ENCODE measurements at places on chromosomes 16 and 17.

DNA sequence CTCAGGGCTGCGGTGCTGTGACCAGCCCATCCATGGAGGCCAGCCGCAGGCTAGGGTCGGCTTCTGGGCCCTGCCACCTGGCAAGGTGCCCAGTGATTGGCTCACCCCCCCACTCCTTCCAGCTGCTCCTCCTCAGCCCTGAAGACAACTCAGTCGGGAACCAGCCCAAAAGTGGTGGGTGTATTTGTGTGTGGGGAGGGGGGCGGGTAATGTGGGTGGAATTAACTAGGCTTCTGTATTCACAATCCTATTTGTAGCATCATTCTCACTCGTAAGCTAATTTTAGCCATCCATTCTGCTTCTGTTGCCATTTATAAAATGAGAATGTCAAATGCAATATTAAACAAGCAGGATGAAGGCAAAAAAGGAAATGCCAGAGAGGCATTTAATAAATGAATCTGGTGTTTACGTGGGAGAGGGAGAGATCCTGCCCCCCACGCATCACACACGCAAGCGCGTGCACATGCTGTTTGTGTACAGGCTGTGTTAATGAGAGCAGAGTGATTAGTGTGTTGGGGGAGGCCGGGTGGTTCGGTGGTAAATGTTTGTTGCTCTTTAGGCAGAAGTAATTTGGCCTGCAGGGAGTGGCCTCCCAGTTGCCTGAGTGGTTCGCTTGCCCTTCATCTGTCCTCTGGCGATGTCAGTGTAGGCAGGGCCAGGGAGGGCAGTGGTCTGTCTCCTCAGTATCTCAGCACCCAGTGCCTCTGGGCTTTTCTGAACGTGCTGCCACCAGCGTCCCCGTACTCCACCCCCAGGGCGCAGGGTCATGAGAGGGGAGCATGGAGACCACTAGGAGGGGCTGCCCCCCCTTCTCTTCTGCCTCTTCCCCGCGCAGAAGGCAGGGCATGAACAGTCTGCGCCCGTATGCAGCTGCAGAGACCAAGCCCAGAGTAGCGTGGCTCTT, 140.1 kb downstream of the CCDC182 start:
- no peak for DNase-seq

DNA sequence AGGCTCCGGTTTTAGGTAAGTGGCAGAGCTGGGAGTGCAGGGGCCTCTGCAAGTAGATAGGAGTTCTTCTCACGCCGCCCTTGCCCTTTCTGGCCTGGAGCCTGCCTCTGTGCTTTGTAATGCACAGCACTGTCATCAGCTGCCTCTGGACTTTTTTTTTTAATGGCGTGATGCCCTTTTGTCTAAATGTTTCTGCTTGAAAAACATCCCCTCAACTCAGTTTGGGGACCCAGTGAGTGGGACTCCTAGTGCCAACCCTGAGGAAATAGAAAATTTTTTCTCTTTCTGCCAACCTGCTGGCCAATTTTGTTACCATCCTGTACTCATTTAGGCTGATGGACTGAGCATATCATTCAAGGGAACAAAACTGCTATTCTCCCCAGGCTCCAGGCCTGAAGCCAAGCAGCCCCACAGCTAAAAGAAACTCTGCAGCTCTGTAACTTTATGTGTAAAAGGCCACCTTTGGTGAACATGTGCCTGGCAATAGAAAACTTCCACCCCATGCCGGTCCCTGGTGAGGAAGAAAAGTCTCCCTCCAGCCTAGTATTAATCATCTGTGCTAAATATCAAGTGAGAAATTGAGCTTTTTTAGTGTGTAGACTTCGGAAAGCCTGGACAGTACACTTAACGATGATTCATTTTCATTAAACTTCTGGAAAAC, 22.5 kb downstream of the SLC6A2 start:
- DNase-seq = no peak

GRCh38 chr17:78014646-78015045, 56.1 kb downstream of the TNRC6C start:
- DNase-seq = no peak

- no peak for DNase-seq
Measured at GRCh38 chr17:82281076-82281475, 7.6 kb upstream of the CSNK1D start.

- DNase-seq = no peak
Measured at GRCh38 chr17:81031566-81032550, 3.1 kb upstream of the BAIAP2 start.

DNA sequence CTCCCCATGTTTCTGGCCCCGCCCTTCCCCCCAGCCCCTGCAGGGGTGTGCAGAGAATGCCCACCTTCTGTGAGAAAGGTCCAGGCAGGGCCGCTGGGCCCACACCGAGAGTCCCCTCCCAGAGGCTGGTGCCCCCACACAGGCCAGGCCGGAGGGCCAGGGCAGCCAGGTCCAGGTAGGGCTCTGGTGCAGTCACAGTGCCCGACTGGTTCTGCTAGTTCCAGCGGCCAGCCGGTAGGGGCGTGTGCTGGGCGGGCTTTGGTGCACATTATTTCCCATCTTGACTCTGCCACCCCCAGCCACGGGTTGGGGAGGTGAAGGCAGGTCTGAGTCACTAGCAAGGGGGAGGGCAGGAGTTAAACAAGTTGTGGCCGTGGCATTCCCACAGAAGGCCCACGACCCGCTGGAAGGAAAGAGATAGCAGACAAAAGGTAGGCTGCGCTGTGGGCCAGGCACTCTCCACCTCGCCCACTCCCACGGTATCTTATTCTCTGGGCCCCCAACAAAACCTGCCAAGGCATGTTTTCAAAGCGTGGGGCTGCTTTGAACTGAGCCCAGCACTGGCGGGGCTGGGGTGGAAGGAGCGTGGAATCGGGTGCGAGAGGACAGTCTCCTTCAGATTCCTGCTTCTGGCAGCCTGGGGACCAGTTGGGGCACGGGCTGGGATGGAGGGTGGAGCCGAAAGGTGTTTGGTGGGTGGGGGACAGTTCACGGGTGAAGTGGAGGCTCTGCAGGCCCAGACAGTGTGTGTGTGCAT, 1.9 kb downstream of the EPN3 start:
- no peak for DNase-seq

- DNase-seq = no peak
Measured at GRCh38 chr17:68750208-68750562, 149.0 kb upstream of the FAM20A start.

- no peak for DNase-seq
Measured at GRCh38 chr16:72876221-72876620, 171.7 kb downstream of the ZFHX3 start.

DNA sequence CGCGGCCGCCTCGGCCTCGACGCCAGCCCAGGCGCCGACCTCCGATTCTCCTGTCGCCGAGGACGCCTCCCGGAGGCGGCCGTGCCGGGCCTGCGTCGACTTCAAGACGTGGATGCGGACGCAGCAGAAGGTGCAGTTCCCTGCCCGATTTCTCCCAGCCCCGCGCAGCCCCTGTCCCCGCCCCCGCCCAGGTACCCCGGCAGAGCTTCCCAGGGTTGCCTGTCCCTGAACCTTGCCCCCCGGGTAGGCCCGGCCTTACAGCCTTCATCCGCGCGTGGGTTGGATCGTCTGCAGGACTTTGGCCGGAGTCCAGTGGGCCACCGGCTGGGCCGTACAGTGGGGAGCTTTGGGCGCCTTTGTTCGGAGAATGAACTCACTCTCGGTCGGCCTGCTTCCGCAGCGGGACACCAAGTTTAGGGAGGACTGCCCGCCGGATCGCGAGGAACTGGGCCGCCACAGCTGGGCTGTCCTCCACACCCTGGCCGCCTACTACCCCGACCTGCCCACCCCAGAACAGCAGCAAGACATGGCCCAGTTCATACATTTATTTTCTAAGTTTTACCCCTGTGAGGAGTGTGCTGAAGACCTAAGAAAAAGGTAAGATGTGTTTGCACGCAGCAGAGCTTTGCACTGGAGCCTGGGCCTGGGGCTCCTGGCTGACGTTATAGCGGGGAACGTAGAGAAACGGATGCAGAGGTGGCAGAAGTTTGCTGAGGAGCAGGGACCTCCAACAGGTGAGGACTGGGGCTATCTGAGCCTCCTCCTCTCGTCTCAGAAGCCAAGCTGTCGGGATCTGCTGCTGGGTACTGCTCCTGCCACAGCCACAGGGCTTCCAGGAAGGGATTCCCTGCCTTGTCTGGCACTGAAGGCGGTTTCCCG, 593 bp downstream of the GFER start:
- no peak for DNase-seq

GRCh38 chr17:8803531-8804420, 4.6 kb upstream of the MFSD6L start:
- DNase-seq = no peak

GRCh38 chr16:78321620-78322360, 222.3 kb downstream of the WWOX start:
- DNase-seq = no peak

DNA sequence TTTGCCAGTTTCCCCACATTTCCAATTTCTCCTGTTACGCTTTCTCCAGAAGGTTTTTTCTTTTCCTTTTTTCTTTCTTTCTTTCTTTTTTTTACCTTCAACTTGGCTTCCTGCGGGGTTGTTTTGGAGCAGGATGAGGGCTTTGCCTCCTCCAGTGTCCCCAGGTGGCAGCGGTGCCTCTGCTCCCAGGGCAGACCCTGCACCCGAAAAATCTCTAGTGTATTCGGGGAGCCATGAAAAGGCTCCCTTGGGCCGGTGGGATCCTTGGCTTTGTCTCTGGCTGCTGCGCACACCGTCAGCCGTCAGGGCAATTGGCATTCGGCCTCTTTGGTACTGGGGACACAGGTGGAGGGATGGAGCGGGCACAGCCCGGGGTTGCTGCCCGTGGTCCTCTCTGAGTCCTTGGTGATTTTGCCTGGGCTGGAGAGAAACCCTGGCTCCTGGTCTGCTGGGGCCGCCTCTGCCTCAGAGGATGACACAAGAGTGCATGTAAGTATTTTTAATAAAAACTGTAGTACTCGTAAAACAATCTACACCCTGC, 846 bp downstream of the ITGB3 start:
- DNase-seq = no peak

- no peak for DNase-seq
Measured at GRCh38 chr17:5122586-5123342, 6.9 kb downstream of the USP6 start.

DNA sequence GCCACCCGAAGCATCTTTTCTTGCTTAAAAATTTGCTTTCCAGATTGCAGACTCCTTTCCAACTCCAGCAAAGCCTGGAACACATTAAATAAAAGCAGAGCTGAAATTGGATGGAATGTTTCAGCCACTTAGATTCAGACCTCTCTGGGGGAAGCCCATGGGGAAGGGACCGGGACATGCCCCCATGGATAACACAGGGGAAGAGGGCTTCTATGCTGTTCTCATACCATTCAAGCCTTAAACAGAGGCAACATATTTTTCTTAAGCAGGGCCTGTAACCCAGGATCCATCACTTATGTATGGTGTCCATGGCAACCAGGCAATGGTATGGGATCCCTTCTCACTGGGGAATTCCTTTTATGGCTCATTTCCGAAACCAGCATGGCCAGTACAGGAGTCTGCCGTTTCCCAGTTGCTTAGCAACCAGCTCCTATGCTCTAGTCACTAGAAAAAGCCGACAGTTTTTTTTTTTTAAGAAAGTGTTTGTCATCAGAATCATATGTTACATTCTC, 62.0 kb upstream of the MARCHF10 start:
- no peak for DNase-seq

DNA sequence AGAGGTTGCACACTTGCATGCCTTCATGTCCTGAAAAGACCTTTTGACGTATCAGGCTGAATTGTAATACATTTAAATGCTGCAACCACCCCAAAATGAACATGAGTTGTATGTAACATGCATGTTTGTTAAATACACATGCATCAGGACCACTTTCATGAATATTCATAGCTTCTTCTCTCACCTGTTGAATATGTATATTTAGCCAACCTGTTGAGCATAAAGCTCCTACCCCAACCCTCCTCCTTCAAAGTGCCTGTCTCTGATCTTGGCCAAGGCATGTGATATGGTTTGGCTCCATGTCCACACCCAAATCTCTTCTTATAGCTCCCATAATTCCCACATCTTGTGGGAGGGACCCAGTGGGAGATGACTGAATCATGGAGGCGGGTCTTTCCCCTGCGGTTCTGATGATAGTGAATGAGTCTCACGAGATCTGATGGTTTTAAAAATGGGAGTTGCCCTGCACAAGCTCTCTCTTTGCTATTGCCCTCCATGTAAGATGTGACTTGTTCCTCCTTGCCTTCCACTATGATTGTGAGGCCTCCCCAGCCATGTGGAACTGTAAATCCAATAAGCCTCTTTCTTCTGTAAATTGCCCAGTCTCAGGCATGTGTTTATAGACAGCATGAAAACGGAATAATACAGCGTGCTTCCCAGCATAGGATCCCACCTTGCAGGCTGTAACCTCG, 3.8 kb upstream of the CRYM start:
- no peak for DNase-seq

DNA sequence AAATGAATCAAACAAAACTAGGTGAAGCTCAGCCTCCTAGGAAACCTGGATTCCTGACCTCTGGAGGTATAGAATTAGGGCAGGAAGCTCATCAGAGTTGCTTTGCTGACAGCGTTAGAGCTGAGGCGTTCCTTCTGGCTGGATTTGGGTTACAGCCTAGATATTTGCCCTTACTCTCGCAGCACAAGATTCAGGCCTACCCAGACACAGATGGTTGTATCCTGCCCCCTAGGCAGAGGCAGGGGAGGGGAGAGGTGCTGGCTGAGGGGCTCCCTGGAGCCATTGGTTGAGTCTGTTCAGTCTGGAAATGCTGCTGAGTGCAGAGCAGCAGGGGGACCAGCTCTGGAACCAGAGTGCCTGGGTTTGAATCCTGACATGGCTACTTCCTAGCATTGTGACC, 78.4 kb downstream of the MPRIP start:
- DNase-seq = no peak

GRCh38 chr17:79057737-79058385, 16.8 kb upstream of the ENGASE start:
- no peak for DNase-seq

DNA sequence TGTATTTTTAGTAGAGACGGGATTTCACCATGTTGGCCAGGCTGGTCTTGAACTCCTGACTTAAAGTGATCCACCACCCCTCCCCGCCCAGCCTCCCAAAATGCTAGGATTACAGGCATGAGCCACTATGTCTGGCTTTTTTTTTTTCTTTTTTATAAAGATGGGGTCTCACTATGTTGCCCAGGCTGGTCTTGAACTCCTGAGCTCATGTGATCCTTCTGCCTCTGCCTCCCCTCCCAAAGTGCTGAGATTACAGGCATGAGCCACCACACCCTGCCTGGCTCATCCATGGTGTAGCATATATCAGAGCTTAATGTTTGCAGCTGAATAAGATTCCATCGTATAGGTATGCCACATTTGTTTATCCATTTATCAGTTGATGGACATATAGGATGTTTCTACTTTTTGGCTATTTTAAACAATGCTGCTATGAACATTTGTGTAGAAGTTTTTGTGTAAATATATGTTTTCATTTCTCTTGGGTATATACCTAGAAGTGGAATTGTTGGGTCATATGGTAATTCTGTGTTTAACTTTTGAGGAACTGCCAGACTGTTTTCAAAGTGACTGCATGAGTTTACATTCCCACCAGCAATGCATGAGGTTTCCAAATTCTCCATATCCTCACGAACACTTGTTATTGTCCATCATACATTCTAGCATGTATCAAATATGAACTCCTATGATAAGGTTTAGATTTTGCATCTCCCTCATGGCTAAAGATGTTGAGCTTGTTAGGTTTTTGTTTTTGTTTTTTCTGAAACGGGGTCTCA, 55.7 kb upstream of the HAS3 start:
- no peak for DNase-seq

GRCh38 chr17:12631076-12631475, 34.6 kb upstream of the MYOCD start:
- peak; percentile 21 for DNase-seq

- DNase-seq = no peak
Measured at GRCh38 chr17:50280801-50281441, 6.7 kb downstream of the TMEM92 start.

GRCh38 chr16:82761858-82762257, 135.1 kb downstream of the CDH13 start:
- DNase-seq = no peak

GRCh38 chr16:23514381-23515152, 4.3 kb upstream of the GGA2 start:
- DNase-seq = no peak

All from thoracic aorta (tissue), 2 donors.